ENCODE measurements at places on chromosomes 4 and X.

- DNase-seq = no peak
These were observed 228.1 kb downstream of the ADAMTS3 start for GRCh38 chr4:72340803-72341431.

- DNase-seq = no peak
These were observed 22.5 kb upstream of the SLC25A4 start for GRCh38 chr4:185120631-185120946.

DNA sequence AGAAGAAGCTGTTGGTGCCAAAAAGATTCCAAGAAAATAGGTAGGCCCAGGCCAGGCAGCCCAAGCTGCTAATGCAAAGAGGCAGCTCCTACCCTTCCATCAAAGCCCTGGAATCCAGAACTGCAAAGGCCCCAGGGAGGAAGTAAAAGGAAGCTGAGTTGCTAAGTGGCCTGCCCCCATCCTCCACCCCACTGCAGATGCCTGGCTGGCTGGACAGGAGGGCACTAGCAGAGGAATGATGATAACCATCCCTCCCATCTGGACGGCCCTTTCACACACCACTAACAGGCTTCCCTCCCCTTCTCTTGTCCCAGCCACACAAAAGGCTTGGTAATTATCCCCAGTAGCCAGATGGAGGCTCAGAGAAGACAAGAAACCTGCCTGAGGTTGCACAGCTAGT lies 32.4 kb upstream of the PJA1 start:
- no peak for DNase-seq

DNA sequence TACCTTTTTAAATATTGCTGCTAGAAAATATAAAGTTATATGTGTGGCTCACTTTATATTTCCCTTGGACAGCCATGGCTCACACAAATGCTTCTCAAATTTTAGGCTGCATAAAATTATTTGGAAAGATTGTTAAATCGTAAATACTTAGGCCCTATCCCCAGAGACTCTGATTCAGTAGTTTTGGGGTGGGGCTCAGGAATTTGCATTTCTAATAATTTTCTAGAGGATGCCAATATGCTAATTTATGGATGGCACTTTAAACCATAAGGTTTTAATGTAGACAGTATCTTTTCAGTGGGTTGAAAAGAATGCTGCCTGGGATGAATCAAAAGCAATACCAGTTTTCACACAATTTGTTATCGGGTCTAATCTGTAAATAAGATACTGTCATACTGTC lies 49.7 kb downstream of the RAP1GDS1 start:
- DNase-seq = no peak

- DNase-seq = peak; percentile 21
These were observed 848 bp downstream of the RAB9A start for GRCh38 chrX:13689741-13690211.

DNA sequence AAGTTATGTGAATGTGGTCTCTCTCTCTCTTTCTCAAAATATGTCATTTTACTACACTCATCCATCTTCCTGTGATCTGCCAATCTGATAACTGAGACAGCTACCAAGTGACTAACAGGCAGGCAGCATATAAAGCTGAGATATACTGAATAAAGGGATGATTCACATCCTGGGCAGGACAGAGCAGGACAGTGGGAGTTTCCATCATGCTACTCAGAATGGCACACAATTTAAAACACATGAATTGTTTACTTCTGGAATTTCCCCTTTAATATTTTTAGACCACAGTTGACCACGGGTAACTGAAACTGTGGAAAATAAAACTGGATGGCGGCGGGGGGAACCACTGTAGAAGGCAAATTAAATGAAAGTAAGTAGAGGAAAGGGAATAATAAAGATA lies 58.6 kb upstream of the DCTD start:
- DNase-seq = no peak

DNA sequence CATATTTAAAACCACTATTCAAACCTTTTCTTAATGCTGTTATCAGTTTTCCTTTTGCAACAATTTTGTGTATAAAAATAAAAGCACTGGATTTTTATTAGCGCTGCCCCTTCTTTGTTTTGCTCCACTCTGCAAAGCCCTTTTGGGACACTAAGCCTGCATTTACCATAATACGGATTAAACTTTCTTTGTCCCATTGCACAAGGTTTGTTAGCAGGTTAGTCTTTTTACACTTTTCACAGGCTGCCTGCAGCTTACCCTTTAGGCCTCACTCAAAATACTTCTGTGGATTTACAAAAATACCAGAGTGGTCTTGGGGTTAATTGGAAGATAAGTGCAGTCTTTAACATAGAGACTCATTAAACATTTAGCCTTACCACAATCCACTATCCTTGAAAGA lies 35.7 kb upstream of the MAB21L2 start:
- no peak for DNase-seq

GRCh38 chrX:1450361-1451161 lies 2.1 kb downstream of the ASMTL start:
- no peak for DNase-seq

- DNase-seq = no peak
These were observed 264.9 kb downstream of the RAPGEF2 start for GRCh38 chr4:159367781-159368080.

GRCh38 chr4:27759611-27760575 lies 899.3 kb downstream of the STIM2 start:
- DNase-seq = no peak

DNA sequence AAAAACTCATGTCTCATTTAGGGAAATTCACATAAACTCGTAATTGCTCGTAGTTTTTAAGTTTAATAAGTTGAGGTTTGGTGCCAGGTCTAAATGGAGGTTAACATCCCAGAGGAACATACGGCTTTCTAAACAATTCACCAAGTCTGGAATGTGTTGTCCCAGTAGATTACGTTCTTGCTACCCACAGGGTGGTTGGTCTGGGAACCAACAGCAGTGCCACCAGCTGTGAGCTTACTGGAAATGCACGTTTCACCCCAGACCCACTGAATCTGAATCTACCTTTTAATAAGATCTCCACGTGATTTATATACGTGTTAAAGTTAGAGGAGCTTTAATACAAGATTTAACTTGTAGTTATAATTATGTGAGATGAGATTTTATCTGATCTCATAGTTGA lies 134.3 kb downstream of the BMPR1B start:
- DNase-seq = no peak

DNA sequence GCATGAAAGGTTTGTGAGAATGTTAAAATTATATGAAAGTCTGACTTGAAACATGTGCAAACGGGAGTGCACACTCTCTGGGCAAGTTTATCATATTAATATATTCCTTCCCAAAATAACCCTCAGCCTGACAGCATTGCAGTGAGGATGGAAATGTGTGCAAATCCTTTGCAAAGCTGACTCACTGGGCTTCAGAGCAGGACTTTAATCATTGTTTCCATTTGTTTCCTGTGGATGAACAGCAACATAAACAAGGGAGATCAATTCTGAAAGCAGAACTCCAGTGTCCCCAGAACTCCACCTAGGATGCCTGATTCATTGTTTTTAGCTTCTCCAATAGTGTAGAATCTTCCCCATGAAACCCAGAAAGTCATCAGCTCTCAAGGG lies 32.9 kb downstream of the SLC2A9 start:
- DNase-seq = no peak

DNA sequence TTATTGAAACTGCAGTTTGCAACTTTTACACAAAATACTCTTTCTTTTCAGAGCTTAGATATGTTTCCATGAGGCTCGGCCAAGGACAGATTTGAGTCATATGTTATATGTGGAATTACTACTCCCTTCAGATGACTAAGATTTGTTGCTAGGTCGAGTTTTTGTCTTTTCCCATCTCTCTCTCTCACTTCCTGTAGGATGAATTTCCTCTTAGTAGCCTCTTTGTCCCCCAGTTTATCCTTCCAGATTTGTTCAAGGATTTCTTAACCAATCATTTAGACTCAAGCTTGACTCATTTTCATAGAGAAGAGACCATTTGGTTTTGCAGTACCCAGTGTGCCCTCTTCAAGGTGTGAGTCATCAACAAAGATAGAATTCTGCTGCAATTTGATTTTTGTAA lies 209.2 kb downstream of the GLUD2 start:
- no peak for DNase-seq

DNA sequence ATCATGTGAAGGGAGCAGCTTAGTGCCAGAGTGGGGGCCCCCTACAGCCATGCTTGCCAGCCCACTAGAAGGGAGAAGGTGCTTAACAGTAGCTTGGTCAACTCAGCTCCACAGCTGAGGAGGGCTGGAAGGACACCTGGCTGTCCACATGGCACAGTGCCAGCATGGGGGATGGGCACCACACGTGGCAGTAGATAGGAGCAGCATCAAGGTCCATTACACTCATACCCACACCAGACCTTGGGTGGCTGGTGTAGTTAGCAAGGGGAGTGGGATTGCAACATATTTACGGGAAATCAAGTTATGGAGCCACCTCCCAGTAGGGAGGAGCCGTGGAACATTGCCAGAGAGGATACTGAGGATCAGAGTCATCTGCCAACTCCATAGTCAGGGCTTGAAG lies 37.9 kb upstream of the SLC4A4 start:
- DNase-seq = no peak

DNA sequence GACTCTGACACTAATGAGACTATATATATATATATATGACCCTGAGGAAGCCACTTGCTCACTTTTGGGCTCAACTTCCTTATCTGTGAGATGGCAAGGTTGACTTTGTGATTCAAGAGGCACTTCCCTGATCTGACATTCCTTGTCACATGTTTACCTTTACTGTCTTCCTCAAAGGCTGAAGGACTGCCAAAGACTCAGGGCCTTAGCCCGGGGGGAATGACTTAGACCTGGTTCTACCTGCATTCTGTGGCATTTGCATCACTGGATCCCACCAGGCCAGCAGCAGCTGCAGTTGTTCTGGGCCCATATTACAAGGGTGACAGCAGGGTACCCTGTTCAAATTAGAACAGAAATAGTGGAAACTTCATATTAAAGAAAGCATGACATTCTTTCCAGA lies 3.1 kb upstream of the HS6ST2 start:
- DNase-seq = no peak

DNA sequence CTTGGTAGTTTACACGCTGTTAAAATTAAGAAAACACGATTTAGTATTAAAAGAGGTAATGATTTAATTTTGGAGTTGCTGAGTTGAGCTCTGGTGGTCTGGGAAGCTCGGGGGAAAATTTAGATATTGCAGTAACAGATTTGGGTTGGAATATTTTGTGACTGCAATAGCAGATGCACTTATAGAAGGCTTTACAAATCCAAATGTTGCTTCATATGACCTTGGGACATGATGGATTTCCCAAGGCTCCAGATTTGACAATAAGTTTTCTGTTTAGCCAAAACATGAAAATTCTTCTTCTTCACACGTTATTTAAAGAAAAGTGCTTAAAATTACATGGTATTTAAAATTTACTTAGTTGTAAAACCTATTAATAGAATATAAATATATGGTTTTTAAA lies 302.0 kb downstream of the SPRY1 start:
- DNase-seq = no peak

GRCh38 chr4:83917572-83917971 lies 381.7 kb downstream of the GPAT3 start:
- DNase-seq = peak; percentile 4

GRCh38 chr4:137655302-137655701 lies 123.0 kb upstream of the PCDH18 start:
- DNase-seq = no peak

DNA sequence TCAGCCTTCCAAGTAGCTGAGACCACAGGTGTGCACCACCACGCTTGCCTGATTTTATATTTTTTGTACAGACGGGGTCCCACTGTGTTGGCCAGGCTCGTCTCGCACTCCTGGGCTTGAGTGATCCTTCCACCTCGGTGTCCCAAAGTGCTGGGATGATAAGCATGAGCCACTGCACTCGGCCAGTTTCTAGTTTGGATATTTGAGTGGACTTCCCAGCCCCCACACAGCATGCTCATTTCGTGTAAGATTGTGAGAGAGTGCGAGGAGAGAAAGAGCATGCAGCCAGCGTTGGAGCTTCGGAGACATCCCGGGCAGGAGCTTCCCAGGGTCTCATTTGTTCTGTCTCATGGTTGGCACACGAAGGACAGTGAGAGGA lies 31.8 kb downstream of the ARSD start:
- no peak for DNase-seq

- no peak for DNase-seq
These were observed 38.6 kb upstream of the MSMO1 start for GRCh38 chr4:165288639-165289422.

DNA sequence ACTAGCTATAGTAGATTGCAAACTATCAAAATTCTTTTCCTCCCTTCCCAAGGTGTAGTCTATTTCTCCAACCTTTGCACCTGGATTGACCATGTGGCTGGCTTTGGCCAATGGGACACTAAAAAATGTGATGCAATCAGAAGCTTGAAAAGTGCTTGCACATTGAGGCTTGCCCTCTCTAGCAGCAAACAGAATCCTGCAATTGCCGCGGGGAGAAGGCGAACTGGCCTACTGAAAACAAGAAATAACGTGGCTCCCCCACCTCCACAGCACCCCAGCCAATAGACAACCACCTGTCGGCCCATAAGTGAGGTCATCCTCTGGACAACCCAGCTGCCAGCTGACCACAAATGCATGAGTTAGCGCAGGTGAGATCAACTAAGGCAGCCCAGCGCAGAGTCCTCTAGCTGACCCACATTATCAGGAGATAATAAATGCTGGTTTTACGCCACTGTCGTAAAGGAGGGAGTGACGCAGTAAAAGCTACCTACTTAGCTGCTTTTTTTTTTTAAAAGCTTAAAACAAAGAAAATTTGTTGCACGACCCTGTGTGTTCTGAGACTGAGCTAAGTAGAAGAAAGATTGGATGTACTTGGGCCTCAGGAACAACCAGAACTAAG lies 95.2 kb downstream of the GK start:
- no peak for DNase-seq

Measured in OCI-LY7 (cell line).